Heart left ventricle (tissue), 16 donors: ENCODE measurements at places on chromosomes 16 and 17. TPM values are rescaled to one million over a fixed set of nuclear protein-coding genes. Genes with fewer than 3 reads are reported as not detected.

The GRIN2C gene
- 0.40 TPM for total RNA-seq

The ORAI3 gene
- total RNA-seq: 14.1 TPM

The SRCAP gene
- 44.7 TPM for total RNA-seq

DNA sequence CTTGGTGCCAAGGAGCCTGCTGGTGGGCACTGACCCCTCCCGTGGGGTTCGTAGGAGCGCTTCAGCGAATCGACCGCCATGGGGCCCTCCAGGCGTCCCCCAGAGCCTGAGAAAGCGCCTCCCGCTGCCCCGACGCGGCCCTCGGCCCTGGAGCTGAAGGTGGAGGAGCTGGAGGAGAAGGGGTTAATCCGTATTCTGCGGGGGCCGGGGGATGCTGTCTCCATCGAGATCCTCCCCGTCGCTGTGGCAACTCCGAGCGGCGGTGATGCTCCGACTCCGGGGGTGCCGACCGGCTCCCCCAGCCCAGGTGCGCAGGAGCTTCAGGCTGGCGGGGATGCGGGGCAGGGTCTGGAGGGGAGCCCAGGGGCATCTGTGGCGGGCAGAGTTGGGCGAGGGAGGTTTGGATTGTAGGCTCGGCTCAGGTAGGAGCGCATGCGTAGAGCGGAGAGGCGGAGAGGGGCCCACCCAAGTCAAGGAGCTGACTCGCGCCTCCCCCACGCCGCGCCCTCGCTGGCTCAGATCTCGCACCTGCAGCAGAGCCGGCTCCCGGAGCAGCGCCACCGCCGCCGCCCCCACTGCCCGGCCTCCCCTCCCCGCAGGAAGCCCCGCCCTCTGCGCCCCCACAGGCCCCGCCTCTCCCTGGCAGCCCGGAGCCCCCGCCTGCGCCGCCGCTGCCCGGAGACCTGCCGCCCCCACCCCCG, 19.8 kb downstream of the FMNL1 start:
- H3K4me3 ChIP-seq: peak overlapping the region; percentile 16
- no peaks in the 10 kb centered on the region for H3K36me3 ChIP-seq
- peak; percentile 35 for DNase-seq
- H3K27me3 ChIP-seq: no peaks in the 10 kb centered on the region
- no peak overlapping the region for H3K27ac ChIP-seq
- H3K4me1 ChIP-seq: peaks cover under 1% of the 10 kb centered on the region

DNA sequence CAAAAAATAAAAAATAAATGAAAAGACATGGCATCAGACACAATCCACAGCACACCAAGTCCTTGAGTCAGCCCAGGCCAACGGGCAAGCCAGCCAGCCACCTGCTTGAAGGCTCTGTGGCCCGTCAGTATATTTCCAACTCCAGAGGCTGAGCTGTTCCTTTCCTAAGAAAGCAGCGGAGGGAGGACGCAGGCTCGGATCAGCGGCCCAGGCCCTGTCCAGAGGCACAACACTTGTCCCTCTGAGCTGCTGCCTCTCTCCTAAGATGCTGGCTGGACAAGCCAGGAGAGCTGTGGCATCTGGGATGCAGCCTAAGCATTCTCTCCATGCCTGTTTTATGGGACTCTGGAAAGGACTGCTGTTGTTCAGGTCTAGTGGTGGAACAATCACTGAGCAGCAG, 14.8 kb upstream of the NLRC3 start:
- H3K27me3 ChIP-seq: no peaks in the 10 kb centered on the region
- no peak for DNase-seq
- peaks cover 10% of the 10 kb centered on the region for H3K36me3 ChIP-seq
- H3K4me3 ChIP-seq: no peak overlapping the region

DNA sequence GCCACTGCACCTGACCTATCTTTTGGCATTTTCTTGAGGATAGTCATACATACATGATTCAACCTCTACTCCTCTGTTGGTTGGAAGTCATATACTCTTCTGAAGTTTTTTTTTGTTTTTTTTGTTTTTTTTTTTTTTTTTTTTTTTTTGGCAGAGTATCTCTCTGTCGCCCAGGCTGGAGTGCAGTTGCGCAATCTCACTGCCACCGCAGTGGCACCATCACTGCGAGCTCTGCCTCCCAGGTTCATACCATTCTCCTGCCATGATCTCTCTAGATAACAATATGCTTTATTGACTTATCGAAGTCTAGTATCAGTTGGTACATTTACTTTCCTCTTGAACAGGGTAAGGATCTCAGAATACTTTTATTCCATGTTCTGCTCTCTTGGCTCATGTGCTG, 224.2 kb upstream of the WSCD1 start:
- H3K4me3 ChIP-seq: no peak overlapping the region
- no peak for DNase-seq
- no peak overlapping the region for H3K27ac ChIP-seq
- no peaks in the 10 kb centered on the region for H3K4me1 ChIP-seq
- no peaks in the 10 kb centered on the region for H3K27me3 ChIP-seq

GRCh38 chr16:49833796-49834530, 21.9 kb downstream of the ZNF423 start:
- no peak overlapping the region for H3K4me3 ChIP-seq
- peaks cover 63% of the 10 kb centered on the region for H3K4me1 ChIP-seq
- DNase-seq: no peak
- peak overlapping the region; percentile 83 for H3K27ac ChIP-seq
- H3K36me3 ChIP-seq: no peaks in the 10 kb centered on the region

- no peaks in the 10 kb centered on the region for H3K4me1 ChIP-seq
- H3K36me3 ChIP-seq: no peaks in the 10 kb centered on the region
- no peaks in the 10 kb centered on the region for H3K27me3 ChIP-seq
- H3K27ac ChIP-seq: no peak overlapping the region
Measured at GRCh38 chr17:22703204-22703603, 1010.9 kb downstream of the KCNJ18 start.

DNA sequence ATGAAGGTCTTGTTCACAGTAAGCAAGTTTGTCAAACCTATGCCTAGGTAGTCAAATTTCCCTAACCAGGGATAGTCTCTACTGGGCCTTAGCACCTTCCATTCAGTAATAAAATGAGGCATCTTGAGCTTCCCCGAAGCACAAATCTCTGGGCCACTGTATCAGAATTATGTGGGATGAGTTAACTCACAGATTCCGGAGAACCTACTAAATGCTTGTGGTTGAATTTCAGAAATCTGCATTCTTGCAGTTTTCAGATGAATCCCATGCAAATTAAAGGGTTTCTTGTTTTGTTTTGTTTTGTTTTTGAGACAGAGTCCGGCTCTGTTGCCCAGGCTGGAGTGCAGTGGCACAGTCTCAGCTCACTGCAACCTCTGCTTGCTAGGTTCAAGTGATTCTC, 478.8 kb upstream of the HSBP1 start:
- no peak for DNase-seq
- H3K4me3 ChIP-seq: no peak overlapping the region
- no peaks in the 10 kb centered on the region for H3K36me3 ChIP-seq
- no peaks in the 10 kb centered on the region for H3K27me3 ChIP-seq
- no peaks in the 10 kb centered on the region for H3K4me1 ChIP-seq

DNA sequence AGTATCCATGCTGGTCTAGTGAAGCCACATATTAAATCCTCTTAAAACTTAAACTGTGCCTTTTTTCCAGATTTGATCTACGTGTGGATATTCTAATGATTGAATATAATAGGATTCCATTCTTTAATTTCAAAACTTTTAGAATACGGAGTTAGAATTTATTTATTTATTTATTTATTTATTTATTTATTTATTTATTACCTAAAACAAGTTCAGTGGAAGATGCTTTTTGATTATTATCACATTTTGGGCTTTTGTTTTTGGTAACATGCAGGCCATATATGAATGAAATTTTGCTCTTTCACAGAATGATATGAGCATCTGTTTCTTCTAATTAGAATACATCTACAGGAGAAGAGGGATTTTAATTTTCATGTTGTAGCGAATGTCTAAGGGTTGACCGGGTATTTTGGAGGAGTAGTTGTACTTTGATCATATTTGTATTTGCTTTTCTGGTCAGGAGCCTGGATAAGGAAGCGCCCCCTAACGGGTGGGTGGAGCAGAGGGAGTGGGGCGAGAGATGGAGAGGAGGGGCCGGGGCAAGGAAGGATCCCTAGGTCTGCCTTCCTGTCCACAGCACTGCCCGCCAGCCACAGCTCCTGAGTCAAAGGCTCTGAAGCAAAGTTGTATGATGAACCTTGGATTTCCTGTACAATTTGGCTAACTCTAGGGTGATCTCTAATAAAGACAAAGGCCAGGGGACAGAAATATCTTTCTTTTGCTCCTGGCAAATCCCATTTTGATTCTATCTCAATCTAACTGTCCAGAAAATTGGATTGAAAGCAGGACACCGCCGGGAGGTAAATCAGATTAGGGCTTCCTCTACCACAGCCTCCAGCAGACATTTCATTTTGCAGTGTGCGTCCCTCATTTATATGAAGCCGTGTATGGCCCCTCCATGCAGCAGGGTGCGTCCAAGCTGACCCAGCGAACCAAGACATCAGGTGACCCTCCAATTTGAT, 149.1 kb downstream of the PRKCA start:
- no peaks in the 10 kb centered on the region for H3K4me1 ChIP-seq
- H3K27me3 ChIP-seq: no peaks in the 10 kb centered on the region
- no peaks in the 10 kb centered on the region for H3K36me3 ChIP-seq
- no peak for DNase-seq
- no peak overlapping the region for H3K4me3 ChIP-seq

DNA sequence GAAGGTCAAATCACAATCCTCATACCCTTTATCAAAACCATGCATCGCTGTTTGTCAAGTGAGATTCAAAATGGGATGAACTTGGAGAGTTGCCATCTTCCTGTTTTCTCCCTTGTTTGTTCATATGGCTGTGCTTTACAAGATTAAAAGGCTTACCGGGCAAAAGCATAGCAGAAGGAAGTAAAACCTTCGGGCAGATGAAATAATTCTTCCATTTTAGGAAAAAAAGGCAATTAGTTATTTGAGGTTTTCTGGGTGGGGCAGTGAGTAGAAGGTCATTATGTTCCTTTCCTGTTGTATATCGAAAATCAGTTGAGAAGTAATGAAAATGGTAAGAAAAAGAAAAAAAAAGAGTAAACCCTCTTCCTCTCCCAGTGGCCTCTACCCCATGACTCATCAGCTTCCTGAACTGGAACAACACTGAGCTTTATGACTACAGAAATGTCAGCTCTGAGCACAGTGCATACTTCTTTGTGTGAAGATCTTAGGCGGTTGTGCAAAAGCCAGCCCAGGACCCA, 369.2 kb downstream of the CDH13 start:
- H3K27me3 ChIP-seq: no peaks in the 10 kb centered on the region
- H3K36me3 ChIP-seq: no peaks in the 10 kb centered on the region
- no peak for DNase-seq
- peak overlapping the region; percentile 18 for H3K4me3 ChIP-seq
- no peak overlapping the region for H3K27ac ChIP-seq
- peaks cover 3% of the 10 kb centered on the region for H3K4me1 ChIP-seq

DNA sequence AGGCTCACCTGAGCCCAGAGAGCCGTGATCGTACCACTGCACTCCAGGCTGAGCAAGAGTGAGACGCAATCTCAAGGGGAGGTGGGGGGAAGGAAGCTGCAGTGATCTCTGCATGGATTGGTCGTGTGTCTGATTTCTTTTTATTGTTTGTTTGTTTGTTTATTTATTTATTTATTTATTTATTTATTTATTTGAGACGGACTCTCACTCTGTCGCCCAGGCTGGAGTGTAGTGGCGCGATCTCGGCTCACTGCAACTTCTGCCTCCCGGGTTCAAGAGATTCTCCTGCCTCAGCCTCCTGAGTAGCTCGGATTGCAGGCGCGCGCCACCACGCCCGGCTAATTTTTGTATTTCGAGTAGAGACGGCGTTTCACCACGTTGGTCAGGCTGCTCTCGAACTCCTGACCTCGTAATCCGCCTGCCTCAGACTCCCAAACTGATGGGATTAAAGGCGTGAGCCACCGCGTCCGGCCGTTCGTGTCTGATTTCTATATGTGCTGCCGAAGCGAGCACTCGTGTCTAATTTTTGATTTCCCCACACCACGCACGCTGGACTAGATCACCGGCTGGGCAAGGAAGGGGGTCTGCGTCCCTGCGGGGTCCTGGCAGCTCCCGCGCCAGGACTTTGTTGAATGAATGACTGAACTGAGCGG, 448 bp upstream of the TNFRSF12A start:
- H3K4me3 ChIP-seq: peak overlapping the region; percentile 56
- H3K36me3 ChIP-seq: no peaks in the 10 kb centered on the region
- H3K27ac ChIP-seq: no peak overlapping the region
- H3K27me3 ChIP-seq: peaks cover 6% of the 10 kb centered on the region
- DNase-seq: no peak

- no peak overlapping the region for H3K4me3 ChIP-seq
- peaks cover 11% of the 10 kb centered on the region for H3K36me3 ChIP-seq
- H3K27ac ChIP-seq: no peak overlapping the region
Measured at GRCh38 chr17:21172846-21173245, 41.1 kb downstream of the TMEM11 start.

GRCh38 chr16:17638134-17638533, 167.4 kb upstream of the XYLT1 start:
- H3K4me3 ChIP-seq: no peak overlapping the region
- H3K27me3 ChIP-seq: peaks cover 7% of the 10 kb centered on the region
- H3K27ac ChIP-seq: no peak overlapping the region
- no peaks in the 10 kb centered on the region for H3K36me3 ChIP-seq

DNA sequence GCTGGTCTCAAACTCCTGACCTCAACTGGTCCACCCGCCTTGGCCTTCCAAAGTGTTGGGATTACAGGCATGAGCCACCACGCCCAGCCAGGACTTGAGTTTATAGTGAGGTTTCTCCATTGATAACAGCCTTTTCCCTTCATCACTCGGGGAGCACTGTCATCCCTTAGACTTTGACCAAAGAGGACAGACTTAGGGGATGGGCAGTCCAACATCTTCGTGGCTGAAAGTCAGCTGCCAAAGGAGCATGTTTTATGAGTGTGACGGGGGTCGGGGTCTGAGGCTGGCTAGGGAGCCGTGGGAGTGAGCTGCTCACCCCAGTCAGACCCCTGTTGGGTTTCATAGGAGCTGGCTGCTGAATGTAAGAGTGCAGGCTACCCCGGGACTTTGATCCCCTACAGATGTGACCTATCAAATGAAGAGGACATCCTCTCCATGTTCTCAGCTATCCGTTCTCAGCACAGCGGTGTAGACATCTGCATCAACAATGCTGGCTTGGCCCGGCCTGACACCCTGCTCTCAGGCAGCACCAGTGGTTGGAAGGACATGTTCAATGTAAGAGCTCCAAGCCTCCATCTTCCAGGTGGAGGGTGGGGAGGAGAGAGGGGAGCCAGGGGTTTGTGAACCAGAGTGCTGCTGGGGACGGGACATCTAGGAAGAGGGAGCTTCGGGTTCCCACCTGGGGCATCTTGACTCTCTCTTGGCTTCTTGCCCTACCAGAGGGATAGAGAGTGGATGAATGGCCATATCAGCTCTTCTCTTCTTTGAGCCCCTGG, 3.1 kb downstream of the DHRS11 start:
- no peak overlapping the region for H3K27ac ChIP-seq
- no peak for DNase-seq
- no peaks in the 10 kb centered on the region for H3K27me3 ChIP-seq
- no peak overlapping the region for H3K4me3 ChIP-seq
- H3K36me3 ChIP-seq: peaks cover 6% of the 10 kb centered on the region
